ENCODE measurements at places on chromosomes 6 and 20.

DNA sequence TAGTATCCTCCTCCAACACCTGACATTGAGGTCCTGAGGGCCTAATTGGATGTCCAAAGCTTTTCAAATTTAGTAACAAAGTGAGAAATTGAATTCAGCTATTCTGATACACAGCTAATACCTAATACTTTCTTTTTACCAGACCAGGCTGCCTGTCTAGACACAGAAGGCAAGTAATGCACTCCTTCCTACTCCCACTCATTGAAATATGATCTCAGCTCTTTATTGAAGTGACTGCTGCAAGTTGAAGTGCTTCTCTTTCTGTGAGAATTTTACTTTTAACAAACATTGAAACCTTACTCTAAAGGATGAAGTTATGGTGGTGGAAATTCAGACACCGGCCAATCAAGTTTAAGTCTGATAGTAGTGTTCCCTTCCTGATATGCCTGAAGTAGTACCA is 90.8 kb upstream of the OGFRL1 start:
- peak; percentile 29 for DNase-seq

DNA sequence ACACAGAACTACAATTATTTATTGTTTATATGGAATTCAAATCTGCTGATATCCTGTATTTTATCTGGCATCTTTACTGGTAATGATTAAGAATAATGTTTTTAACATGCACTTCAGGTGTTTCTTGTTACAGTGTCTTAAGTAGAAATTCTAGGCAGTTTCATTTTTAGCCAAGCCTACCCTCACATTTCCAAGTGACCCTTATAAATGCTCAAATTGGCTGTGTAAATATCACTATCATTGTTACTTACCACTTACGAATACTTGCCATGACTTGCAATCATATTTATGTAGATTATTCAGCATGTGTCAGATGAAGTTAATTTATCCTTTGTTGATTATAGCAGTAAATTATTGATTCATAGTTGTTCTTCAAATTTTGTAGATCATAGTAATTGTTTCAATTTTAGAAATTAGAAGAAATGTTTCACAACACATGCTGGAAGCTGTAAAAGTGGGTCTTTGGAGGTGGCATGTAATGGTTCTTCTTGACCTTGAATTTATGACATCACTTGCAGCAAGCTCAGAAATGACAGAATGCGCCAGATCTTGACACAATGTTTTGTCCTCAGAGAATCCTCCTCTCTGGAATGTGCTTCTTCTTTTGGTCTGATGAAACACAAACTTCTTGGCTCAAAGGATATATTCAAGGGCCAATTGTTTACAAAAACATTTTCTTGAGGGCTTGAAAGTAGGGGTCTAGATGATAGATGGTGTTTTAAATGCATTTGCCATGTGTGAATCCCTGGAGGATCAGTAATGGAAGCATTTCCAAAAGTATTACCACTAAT is 471.8 kb downstream of the COL12A1 start:
- DNase-seq = peak; percentile 50

- DNase-seq = peak; percentile 81
These were observed 100.6 kb upstream of the HIVEP1 start for GRCh38 chr6:11911538-11911937.

- peak; percentile 54 for DNase-seq
These were observed 189.1 kb upstream of the SUPT3H start for GRCh38 chr6:45566882-45567281.

DNA sequence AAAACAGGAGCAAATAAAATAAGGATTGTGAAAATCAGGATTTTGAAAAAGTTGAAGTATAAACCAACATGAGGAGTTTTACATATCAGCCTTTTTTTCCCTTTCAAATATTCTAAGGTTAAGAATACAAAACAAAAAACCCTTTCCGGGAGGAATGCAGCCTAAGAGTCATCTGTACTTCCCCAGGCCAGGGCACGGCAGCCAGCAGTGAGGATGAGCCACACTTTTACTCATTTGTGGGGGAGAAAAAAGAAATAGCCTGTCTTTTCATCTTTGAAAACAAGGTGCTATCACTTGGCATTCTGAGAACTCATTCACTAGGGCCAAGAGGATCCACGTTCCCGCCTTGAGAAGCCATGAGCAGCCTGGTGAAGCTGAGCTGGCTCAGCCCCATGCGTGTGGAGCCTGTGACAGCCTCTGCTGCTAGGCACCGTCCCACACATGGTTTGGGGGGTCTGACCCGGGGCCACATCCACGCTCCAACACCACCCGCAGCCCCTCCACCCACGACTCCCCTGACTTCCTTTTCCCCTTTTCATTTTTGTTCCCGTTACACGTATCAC is 11.2 kb downstream of the SLC22A1 start:
- peak; percentile 13 for DNase-seq

DNA sequence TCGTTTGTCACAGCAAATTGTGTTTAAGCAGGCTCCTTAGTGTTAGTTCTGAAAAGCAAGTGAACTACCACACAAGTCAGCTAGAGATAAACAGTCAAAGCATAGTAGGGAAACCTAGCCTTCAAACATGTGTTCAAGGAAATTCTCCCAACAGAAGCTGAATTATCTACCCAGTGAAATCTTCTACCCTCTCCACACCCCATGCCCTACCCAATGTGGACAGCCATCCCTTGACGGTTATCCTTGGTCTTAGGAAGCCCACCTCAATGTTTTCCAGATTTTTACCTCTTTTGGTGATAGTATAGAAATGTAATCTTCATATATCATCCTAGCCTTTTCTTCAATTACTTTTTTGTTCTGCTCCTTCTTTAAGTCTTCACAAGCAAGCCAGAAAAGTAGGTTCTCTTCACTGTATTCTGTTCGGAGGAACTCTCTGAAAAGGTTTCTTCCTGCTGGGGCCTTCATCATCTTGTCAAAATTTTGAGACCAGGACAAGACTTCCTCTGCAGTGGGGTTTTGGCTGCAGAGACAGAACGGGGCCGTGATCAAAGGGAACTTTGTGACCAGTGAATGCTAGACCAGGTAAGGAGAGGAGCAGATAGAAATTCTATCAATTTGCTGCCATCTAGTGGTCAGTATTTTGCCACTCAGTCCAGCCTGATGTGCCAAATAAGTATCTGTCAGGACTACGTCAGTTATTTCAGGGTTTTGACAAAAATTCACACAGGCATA is 21.6 kb upstream of the MTRF1L start:
- DNase-seq = peak; percentile 57
